ENCODE measurements at places on chromosomes 2 and 18.
A peak's percentile ranks its signal among the peaks of the same experiment; 100 is the strongest.

DNA sequence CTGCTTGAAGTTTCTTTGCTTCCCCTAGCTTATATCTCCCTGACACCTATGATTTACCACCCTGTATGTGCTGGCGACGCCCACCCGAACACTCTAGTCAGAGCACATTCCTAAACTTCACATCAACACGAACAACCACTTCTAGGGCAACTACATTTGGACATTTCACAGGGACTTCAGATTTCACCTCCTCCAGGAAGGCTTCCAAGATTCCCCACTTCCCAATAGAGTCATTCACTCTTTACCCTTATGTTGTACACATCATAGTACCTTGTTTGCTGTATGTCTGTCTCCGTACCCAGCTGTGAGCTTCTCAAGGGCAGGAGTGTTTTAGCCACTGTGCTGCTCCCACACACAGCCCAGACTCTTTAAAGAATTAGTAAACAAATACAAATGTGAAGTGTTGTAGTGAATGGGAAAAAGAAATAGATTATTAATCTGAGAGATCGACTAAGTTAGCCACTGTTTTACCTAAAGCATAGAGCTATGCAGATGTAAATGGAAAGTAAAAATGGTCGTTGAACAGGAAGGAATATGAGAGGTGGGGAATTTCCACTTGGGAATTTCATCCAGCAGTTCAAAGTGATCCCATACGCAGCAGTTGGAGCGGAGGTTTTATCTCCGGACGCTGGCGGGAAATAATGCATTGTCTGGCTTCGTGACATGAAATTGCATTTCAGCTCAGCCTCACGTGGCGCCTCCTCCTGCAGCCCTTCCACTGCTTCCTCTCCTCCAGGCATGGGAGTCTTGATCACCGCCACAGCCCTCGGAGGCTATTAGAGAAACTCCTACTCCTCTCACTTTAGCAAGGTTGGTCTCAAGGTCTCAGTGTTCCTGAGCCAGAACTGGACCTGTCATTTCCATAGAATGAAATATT lies 233.4 kb upstream of the COPS8 start:
- no peak for DNase-seq

- no peak for DNase-seq
Observed at GRCh38 chr2:230130668-230131364, 62.1 kb upstream of the SLC16A14 start.

- DNase-seq: peak; percentile 7
Observed at GRCh38 chr2:74020702-74021406, 36.1 kb downstream of the TET3 start.

DNA sequence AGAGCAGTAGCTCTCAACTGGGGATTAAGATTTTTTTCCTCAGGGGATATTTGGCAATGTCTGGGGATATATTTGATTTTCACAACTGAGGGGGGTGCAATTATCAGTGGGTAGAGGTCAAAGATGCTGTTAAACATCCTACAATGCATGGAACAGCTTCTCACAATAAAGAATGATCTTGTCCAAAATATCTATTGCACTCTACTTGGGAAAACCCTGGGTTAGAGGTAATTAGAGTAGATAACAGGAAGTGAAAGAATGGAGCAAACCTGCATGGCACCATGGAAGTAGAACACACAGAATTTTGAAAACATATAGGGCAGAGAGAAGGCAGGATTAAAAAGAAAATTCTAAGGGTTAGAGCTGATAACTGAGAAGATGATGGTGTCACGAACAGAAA lies 26.4 kb upstream of the PPM1B start:
- DNase-seq: no peak

DNA sequence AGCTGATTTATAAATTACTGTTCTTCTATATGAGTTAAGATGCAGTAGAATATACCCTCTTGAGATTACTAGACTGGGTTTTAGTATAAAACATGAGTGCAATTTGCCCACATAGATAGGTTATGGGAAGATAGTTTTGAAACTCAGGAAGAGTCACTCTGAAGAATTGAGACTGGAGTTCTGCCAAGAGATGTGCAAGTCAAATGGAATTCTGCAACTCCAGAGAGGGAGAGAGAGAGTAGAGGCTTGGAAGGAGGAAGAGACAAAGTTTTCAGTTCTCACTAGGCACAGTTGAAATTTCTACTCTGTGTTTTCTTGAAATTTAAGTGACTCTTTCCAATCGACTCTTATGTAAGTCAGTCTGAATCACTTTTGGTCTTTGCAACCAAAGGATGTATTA lies 878.8 kb downstream of the TSN start:
- no peak for DNase-seq

GRCh38 chr2:137930146-137930545 lies 34.1 kb upstream of the HNMT start:
- DNase-seq: no peak

DNA sequence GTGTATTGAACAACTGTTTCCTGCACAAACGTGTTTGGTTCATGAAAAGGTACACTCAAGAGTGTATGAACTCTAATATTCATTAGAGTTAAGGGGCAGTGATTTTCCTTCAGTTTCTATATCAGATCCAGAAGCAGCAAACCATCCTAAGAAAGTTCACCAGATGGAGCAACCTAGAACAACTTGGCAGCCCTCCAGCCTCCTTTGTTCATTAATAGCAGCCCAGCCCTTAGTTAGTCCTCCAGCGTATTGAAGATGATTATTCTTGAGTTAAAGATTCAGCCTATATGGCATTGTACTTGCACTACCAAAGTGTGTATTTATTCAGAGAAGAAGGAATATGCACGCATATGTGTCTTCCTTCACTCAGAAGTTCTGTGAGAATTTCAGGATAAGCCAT lies 365.5 kb downstream of the SETBP1 start:
- DNase-seq: no peak

DNA sequence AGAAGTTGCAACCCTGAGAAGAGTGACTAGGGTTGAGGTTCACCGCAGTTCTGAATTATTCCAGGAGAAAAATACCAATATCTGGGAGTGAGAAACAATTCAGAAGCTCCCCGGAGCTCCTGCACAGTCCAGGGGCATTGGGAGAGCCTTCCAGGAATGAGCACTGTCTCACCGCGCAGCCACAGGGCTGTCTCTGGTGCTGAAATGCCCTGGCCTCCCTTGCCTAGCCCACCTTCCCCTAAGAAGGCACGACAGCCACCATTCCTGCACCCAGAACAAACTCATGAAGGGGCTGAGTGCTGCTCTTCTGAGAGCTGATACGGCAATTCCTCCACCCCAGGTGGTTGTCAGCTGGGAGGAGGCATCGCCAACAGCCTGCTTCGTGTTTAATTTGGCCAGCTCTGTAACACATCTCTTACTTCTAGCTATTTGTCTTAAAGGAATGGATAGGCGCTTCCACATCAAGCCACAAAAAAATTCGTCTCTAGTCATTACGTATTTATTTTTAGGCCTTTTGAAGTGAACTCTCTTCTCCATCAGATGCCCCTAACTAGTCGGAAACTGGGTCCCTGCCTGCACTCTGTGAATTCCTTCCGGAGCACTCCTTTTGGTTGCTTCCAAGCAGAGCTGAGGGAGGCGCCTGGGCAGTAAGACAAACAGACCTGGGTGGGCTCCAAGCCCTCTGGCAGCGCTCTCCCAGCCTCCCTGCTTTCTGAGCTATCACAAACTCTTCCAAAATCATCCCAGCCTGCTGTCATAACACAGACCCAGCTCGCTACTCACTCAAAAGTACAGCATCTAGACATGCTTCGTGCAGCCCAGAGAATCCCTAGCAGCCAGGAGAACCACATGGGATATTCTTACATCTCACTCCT lies 120.5 kb upstream of the CCDC68 start:
- no peak for DNase-seq

- DNase-seq: no peak
Observed at GRCh38 chr18:79875931-79876461, 75.5 kb downstream of the SLC66A2 start.

DNA sequence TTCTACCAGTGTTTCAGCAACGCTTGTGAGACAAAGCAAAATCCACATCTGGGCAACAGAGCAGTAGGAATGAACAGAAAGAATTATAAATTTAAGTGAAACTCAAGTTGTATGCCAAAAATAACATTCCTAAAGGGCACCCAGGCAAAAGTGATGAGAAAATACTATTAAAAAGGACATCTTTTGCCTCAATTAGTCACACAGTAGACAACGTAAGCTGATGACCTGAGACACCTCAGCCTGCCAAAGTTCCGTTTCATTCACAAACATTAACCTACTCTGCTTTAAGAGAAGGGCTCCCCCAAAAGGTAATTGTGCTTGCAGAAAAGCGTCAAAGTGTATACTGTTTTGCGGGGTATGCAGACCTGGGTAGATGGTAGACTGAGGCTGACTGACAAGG lies 7.2 kb downstream of the HDLBP start:
- DNase-seq: no peak

DNA sequence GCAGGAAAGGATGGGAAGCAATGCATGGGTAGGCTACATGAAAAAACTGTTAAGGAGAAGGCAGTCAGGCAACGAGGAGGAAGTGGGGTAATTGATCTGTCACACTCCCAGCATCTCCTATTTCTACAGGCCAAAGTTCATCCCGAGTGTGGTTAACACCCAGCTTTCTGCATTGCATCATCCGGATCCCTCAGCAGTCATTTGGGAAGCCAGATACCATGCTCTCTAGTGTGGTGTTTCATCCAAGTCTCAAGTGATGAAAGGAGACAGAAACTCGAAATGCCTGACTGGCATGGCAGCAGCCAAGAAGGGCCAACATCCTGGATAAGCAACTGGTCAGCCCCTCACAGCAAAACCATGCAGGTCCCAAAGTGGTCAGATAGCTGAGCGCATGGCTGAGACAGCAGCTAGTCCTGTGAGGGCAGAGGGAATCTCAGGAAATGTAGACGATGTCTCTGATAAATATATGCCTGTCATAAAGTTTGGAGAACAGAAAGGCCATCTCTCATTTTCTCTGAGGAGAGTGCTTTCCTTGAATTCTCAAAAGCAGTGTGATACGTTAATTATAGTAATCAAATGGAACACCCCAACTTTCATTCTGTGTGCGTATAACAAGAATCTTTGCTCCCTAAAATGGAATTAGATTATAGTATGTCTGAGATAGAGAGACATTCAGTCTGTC lies 24.8 kb upstream of the HNRNPA3 start:
- peak; percentile 41 for DNase-seq

GRCh38 chr18:35697869-35698268 lies 116.3 kb downstream of the GALNT1 start:
- DNase-seq: no peak

DNA sequence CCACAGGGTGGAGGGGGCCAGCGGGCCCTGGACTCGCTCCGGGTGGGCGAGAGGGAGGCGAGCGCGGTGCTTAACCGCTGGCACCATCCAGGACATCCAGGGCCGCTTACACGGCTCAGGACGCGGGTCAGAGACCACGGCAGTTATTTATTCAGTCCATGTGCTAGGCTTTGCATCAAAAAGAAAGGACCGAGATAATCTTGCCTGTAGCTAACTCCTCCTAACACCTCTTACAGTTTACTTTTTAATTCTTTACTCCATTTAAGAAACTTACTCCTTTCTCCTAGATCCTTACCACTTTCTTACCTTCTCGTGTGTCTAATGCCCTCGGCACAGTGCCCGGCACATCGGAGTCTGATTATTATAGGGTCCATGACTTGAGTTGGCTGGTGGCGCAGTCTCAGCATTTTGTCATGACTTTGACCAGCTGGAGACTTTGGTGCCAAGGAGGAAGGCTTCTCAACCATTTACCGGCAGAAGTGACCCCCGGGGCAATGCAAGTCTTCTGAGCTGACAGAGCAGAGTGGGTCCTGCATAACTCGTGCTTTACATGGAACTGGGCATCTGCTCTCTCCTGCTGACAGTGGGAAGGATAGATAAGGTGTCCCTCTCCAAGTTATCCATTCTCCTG lies 503 bp downstream of the ANXA4 start:
- DNase-seq: peak; percentile 45

DNA sequence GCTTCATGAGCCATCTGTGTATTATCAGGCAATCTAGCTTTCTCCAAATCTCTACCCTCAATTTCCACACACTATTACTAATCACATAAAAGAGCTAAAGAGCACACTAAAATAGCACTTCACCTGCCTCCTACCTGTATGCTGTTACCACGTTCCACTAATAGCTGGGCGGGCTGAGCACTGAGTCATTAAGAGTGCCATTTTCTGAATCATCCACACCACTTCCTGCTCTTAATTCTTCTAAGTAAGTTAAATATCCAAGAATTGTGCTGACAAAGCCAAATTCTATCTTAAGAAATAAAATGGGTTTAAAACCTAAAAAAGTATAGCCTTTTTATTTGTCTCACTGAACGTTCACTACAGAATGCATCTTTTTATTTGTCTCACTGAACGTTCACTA lies 35.7 kb downstream of the NOL10 start:
- no peak for DNase-seq

DNA sequence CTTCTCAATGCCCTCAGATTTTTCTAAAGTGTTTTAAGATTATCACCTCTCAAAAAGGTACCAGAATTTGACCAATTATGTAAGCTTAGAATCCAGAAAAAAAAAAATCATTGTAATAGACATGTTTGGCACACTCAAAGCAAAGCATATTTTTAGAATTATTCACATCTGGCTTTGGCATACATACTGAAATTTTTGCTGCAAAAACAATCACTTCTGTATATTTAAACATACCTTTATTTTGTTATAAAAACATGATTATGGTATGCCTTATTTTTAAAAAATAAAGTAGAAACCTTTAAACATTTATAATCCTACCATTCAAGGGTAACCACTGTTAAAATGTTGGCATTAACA lies 143.3 kb downstream of the ESCO1 start:
- no peak for DNase-seq
